Type B pancreatic cell (in vitro differentiated cells): ENCODE measurements at places on chromosomes 1 and 21. TPM values are rescaled to one million over a fixed set of nuclear protein-coding genes. Genes with fewer than 3 reads are reported as not detected.

GRCh38 chr21:45865106-45865835, 116.3 kb upstream of the COL6A1 start:
- H3K4me1 ChIP-seq, result peaks cover 4% of the 10 kb centered on the region
- H3K4me3 ChIP-seq, result no peak overlapping the region
- peaks cover 9% of the 10 kb centered on the region for H3K27me3 ChIP-seq
- no peaks in the 10 kb centered on the region for H3K36me3 ChIP-seq
- DNase-seq, result no peak

DNA sequence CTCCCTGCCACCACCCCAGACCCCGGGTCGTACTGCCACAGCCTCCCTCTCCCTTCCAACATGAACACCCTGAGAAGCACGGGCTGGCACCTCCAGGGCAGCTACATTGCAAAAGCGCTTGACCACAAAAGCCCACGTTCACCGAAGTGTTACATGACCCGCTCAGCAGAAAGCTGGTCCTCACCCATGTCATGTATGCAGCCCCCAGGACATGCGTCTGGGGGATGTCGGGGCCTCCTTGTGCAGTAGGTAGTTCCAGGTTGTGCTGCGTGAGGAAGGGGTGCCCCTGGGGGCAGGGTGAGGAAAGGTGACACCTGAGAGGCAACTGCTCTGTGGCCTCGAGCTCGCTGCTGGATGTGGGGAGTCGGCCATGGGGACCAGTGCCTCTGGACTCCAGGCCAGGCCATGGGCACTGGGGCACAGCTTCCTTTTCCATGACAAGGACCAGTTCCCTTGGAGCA, 102.0 kb upstream of the C1orf174 start:
- no peaks in the 10 kb centered on the region for H3K36me3 ChIP-seq
- DNase-seq, result no peak
- H3K4me1 ChIP-seq, result peaks cover 3% of the 10 kb centered on the region
- no peak overlapping the region for H3K27ac ChIP-seq
- H3K27me3 ChIP-seq, result peaks cover 10% of the 10 kb centered on the region

- no peak for DNase-seq
- no peak overlapping the region for H3K4me3 ChIP-seq
- no peak overlapping the region for H3K27ac ChIP-seq
- H3K27me3 ChIP-seq, result no peaks in the 10 kb centered on the region
Measured at GRCh38 chr1:7656557-7657215, 114.4 kb upstream of the VAMP3 start.

- H3K4me3 ChIP-seq, result peak overlapping the region; percentile 75
- no peaks in the 10 kb centered on the region for H3K27me3 ChIP-seq
- DNase-seq, result no peak
Measured at GRCh38 chr1:209405183-209405814, 178.2 kb upstream of the CAMK1G start.

DNA sequence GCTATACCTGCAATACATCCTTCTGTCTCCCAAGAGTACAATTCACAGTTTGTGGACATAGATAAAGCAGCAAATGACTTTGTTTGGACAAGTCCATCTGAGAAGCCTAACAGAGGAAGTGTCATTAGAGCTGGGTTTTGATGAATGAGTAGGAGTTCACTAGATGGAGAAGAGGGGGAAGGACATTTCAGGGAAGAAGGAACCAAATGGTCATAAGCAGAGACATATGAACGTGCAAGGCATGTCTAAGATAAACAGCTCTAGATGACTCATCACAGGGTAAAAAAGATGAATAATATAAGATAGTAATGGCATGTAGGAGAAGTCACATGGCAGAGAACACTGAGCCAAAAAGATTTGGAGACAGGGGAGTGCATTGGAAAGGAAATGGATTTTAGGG, 54.5 kb downstream of the HMGB4 start:
- no peak for DNase-seq
- no peak overlapping the region for H3K4me3 ChIP-seq
- no peak overlapping the region for H3K27ac ChIP-seq
- H3K27me3 ChIP-seq, result peaks cover 19% of the 10 kb centered on the region
- H3K36me3 ChIP-seq, result no peaks in the 10 kb centered on the region

DNA sequence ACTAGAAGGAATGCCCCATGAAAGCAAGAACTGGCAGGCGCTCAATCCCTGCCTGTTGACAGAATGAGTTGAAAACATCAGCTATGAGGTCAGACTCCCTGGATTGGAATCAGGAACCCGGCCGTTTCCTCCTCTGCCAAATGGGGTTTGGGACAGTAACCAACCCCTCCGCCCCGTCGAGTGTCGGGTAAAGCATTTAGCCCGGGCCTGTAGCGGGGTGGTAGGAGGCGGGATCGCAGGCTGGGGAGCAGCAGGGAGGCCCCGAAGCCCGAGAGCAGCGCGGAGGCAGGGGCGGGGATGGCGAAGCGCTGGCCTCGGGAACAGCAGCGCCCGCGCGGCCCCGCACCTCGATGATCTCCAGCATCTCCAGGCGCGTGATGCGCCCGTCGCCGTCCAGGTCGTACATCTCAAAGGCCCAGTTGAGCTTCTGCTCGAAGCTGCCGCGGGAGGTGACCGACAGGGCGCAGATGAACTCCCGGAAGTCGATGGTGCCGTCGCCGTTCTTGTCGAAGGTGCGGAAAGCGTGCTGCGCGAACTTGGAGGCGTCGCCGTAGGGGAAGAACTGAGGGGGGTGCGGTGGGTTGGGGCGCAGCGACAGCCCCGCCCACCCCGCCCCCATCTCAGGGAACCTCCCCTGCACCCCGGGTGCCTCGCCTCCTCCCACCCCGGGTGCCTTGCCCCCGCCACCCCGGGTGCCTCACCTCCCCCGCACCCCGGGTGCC, 7.5 kb downstream of the HPCAL4 start:
- no peak for DNase-seq
- no peak overlapping the region for H3K27ac ChIP-seq
- H3K4me1 ChIP-seq, result peaks cover 5% of the 10 kb centered on the region
- peaks cover 87% of the 10 kb centered on the region for H3K27me3 ChIP-seq

DNA sequence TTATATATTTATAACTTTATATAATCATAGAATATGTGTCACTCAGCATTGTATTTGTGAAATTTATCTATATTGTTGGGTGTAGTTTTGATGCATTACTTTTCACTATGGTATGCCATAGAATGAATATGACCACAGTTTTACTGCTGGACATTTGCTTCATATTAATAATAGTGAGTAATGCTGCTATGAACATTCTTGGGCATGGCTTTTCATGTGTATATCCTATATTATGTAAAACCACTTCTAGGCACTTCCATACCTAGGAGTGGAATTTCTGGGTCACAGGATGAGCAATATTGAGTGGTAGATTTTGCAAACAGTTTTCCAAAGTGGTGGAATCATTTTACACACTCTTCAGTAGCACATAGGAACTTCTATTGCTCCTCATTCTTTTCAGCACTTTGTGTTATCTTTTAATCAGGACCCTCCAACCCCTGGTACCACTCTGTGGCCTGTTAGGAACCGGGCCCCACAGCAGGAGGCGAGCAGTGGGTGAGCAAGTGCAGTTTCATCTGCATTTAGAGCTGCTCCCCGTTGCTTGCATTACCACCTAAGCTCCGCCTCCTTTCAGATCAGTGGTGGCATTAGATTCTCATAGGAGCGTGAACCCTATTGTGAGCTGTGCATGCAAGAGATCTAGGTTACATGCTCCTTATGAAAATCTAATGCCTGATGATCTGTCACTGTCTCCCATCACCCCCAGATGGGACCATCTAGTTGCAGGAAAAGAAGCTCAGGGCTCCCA, 56.0 kb upstream of the CNIH3 start:
- no peaks in the 10 kb centered on the region for H3K4me1 ChIP-seq
- no peak for DNase-seq
- no peaks in the 10 kb centered on the region for H3K36me3 ChIP-seq
- H3K27ac ChIP-seq, result no peak overlapping the region
- H3K4me3 ChIP-seq, result no peak overlapping the region
- no peaks in the 10 kb centered on the region for H3K27me3 ChIP-seq

DNA sequence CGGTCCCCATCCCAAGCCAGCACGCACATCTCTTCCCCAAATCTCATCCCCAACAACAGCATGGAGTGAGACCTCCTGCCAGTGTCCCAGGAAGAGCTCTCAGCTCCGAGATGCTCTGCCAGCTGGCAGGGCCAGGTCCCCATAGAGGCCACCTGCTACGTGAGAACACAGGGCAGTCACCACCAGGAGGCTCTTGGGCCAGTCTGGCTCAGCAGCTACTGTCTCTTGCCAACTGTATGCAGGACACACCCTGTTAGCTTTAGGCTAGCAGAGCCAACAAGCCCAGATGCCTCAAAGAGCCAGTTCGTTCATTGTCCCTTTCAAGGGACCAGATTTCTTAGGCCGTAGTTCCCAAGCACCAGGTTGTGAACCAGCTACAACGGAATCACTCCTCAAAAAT, 36.9 kb downstream of the FBXO2 start:
- H3K4me1 ChIP-seq, result no peaks in the 10 kb centered on the region
- no peak for DNase-seq
- H3K27me3 ChIP-seq, result peaks cover 33% of the 10 kb centered on the region
- H3K36me3 ChIP-seq, result no peaks in the 10 kb centered on the region
- H3K4me3 ChIP-seq, result no peak overlapping the region

GRCh38 chr21:34744801-34745200, 76.0 kb downstream of the CLIC6 start:
- H3K27ac ChIP-seq, result no peak overlapping the region
- H3K27me3 ChIP-seq, result peaks cover 33% of the 10 kb centered on the region
- no peak for DNase-seq

- no peaks in the 10 kb centered on the region for H3K27me3 ChIP-seq
- no peaks in the 10 kb centered on the region for H3K36me3 ChIP-seq
- H3K4me3 ChIP-seq, result no peak overlapping the region
- peaks cover 7% of the 10 kb centered on the region for H3K4me1 ChIP-seq
Measured at GRCh38 chr21:29217818-29218291, 80.9 kb upstream of the BACH1 start.

DNA sequence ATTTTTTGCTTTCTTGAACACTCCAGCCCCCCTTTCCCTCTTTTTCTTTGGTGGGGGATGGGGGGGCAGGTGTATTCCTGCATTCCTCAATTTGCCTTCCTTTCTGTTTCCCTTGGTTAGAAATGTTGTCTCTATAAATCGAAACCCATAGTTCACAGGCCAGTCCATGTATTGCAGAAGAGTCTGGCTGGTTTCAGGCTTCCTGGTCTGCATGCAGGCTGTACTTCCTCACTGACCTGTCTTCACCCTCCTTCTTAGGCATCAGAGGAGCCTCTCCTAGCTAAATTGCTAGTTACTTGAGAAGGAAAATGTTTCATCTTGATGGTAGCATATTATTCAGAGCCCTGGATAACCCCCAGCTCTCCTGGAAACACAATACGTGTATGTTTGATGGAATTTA, 140.0 kb downstream of the SPATA46 start:
- peaks cover 35% of the 10 kb centered on the region for H3K4me1 ChIP-seq
- no peak for DNase-seq

GRCh38 chr1:84615790-84616189, 41.5 kb upstream of the CTBS start:
- H3K27ac ChIP-seq, result no peak overlapping the region
- peaks cover 23% of the 10 kb centered on the region for H3K4me1 ChIP-seq
- DNase-seq, result no peak
- no peak overlapping the region for H3K4me3 ChIP-seq
- peaks cover 9% of the 10 kb centered on the region for H3K36me3 ChIP-seq
- H3K27me3 ChIP-seq, result no peaks in the 10 kb centered on the region

GRCh38 chr1:36836916-36837315, 197.4 kb downstream of the GRIK3 start:
- no peaks in the 10 kb centered on the region for H3K36me3 ChIP-seq
- H3K27ac ChIP-seq, result no peak overlapping the region
- peaks cover 21% of the 10 kb centered on the region for H3K4me1 ChIP-seq
- no peak overlapping the region for H3K4me3 ChIP-seq

- H3K27me3 ChIP-seq, result no peaks in the 10 kb centered on the region
- no peaks in the 10 kb centered on the region for H3K4me1 ChIP-seq
- no peak overlapping the region for H3K27ac ChIP-seq
- H3K4me3 ChIP-seq, result no peak overlapping the region
- H3K36me3 ChIP-seq, result peaks cover 3% of the 10 kb centered on the region
Measured at GRCh38 chr1:14568716-14569355, 29.6 kb upstream of the KAZN start.

- H3K27ac ChIP-seq, result no peak overlapping the region
- H3K4me3 ChIP-seq, result no peak overlapping the region
- H3K36me3 ChIP-seq, result peaks cover 24% of the 10 kb centered on the region
- peaks cover 12% of the 10 kb centered on the region for H3K4me1 ChIP-seq
Measured at GRCh38 chr1:62144238-62144831, 50.3 kb upstream of the L1TD1 start.

DNA sequence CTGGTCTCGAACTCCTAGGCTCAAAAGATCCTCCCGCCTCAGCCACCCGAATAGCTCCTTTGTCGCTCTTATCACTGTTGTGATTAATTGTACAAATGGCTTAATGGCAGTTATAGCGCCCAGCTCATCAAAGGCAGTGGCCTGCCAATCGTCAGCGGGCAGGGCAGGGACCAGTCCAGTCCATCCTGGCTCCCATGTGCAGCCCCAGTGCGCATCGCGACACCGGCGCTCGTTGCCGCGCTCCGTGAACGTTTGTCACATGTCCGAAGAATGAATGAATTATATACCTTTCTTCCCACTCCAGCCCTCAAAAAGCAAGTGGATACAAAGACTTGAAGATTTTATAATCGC, 18.4 kb downstream of the MTX1 start:
- peaks cover 24% of the 10 kb centered on the region for H3K4me1 ChIP-seq
- no peak for DNase-seq
- H3K4me3 ChIP-seq, result peak overlapping the region; percentile 94

DNA sequence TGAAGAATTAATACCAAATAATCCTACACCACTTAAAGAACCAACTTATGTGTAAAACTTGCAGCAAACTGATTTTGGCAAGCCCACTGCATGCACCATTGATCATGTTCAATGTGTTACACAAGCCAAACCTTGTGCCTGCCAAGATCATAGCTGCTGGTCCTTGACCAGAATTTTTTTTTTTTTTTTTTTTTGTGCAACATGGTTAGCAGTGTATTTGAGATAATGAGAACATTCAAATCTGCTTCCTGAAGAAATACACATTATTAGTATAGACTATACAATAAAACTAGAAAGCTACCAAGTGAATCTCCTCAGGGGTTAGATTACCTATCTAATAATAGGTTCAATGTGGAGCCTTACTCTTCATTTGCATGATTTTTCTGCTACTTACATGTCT, 421.0 kb downstream of the MRPL39 start:
- no peaks in the 10 kb centered on the region for H3K36me3 ChIP-seq
- no peak overlapping the region for H3K27ac ChIP-seq
- H3K4me3 ChIP-seq, result no peak overlapping the region
- no peaks in the 10 kb centered on the region for H3K4me1 ChIP-seq
- DNase-seq, result no peak

AMY2A gene
- not detected in 2 replicates for total RNA-seq

CCDC27 gene
- total RNA-seq, result not detected in 2 replicates

TFF2 gene
- total RNA-seq, result 5.2 and 11.3 TPM in 2 replicates

USH2A gene
- total RNA-seq, result 0.22 and 0.33 TPM in 2 replicates

OVAAL gene
- total RNA-seq, result not detected in 2 replicates

USP1 gene
- 30.4 and 44.2 TPM in 2 replicates for total RNA-seq

SAMD11 gene
- 13.1 and 50.5 TPM in 2 replicates for total RNA-seq

ZNF695 gene
- 7.4 and 17.9 TPM in 2 replicates for total RNA-seq

DMRTA2 gene
- total RNA-seq, result 0.29 and 0.48 TPM in 2 replicates

LYST gene
- 9.1 and 9.7 TPM in 2 replicates for total RNA-seq

OXCT2 gene
- total RNA-seq, result 0.21 and 0.65 TPM in 2 replicates

CYP4Z1 gene
- not detected in 2 replicates for total RNA-seq

HNRNPCL4 gene
- total RNA-seq, result not detected in 2 replicates

ATG4C gene
- 7.1 and 13.4 TPM in 2 replicates for total RNA-seq
